ENCODE measurements at places on chromosomes 7 and 10. TPM values are rescaled to one million over a fixed set of nuclear protein-coding genes. Genes with fewer than 3 reads are reported as not detected.

Gene AGR2
- total RNA-seq = 11.9 TPM

Gene DNAJB6
- total RNA-seq = 147 TPM

Gene MMP21
- not detected for total RNA-seq

Gene JCAD
- total RNA-seq = 7.3 TPM

Gene PNLIPRP1
- not detected for total RNA-seq

Gene ANKRD61
- not detected for total RNA-seq

Gene C10orf67
- 0.43 TPM for total RNA-seq

Gene ERCC6
- total RNA-seq = 5.6 TPM

Gene GPR26
- total RNA-seq = not detected

Gene LRGUK
- 0.06 TPM for total RNA-seq

GRCh38 chr10:112815269-112816032 is 134.6 kb upstream of the TCF7L2 start:
- peak; percentile 39 for DNase-seq

GRCh38 chr10:69558559-69558958 is 14.7 kb downstream of the NEUROG3 start:
- DNase-seq = no peak

DNA sequence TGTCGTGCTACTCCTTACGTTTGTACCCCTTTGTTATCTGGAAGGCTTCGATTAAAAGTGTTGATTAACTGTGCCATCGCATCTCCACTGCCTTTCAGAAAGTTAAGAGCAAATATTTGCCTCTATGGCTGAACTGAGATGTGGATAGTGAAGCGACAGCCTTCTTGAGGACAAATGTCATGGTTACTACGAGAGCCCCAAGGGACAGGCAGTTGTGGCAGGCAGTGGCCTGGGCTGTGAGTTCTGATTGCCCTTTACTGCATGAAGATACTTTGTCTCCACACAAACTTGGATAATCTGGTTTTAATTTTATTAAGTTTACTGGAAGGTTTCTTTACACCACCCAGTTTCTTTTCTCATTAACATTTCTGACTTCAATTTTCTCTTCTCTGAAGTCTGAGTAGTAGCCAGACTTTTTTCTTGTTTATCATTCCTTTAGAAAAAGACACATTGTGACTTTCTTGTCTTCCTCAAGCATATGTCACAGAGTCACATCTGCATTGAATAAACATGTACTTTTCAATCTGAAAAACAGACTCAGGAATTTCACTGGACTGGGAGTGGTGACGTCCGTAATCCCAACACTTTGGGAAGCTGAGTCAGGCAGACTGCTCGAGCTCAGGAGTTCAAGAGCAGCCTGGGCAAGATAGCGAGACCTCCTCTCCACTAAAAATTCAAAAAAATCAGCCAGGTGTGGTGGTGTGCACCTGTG is 1.5 kb downstream of the TAS2R41 start:
- no peak for DNase-seq

- no peak for DNase-seq
These were observed 582.6 kb downstream of the PARD3 start for GRCh38 chr10:34232481-34232880.

DNA sequence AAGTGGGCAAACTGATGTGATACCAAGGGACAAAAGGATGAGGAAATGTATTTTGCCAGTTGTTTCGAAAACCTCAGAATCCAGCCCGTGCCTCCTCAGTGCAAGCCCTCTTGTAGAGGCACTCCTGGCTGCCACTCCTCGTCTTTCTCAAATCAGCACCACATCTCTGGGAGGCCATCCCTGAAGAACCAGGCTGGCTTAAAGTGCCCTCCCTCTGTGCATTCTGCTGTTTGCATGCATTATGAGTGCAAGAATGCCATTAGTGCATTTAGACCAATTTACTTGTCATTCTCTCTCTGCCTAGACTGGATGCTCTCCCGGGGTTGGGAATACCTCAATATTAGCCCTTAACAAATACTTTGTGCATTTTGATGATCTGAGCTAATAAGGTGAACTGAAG is 19.9 kb upstream of the FAM180A start:
- DNase-seq = no peak

DNA sequence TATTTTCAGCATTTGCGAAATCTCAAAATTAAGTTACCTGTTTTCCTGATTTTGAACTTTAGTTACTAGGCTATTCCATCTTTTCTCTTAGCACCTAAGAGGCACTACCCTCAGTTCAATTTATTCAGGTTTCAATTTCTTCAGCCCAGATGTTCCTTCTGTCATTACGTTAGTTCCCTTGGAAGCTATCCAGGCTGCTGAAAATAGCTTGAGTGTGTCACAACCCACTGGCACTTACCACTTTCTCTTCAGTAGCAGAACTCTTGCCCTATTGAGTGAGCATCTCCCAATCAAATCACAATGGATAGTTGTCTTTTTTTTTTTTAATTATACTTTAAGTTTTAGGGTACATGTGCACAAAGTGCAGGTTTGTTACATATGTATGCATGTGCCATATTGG is 332.7 kb upstream of the LRGUK start:
- no peak for DNase-seq

GRCh38 chr7:13442226-13442625 is 547.2 kb downstream of the ETV1 start:
- DNase-seq = no peak

DNA sequence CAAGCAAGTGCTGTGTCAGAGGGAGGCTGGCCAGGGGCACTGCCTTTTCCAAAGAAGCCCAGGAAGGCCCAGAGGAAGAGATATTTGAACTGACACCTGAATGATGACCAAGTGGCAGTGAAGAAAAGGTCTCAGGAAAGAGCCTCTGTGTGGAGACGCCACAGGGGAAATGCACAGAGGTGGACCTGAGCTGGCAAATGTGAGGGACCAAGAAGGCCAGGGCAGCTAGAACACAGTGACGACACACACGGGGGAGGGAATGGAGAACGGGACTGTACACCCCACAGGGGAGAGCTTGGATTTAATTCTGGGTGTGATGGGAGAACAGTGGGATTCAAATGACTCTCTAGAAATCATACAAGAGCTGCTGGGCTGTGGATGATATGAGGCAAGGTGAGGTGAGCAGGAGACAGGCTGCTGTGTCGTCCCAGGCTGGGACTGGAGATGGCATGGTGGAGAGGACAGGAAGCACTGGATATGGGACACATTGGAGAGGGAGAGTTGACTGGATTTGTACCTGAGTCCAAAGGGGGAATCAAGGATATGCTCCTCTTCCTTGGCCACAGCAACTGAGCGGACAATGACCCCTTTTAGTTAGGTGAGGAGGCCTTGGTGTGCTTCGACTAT is 84.2 kb upstream of the DDC start:
- no peak for DNase-seq

DNA sequence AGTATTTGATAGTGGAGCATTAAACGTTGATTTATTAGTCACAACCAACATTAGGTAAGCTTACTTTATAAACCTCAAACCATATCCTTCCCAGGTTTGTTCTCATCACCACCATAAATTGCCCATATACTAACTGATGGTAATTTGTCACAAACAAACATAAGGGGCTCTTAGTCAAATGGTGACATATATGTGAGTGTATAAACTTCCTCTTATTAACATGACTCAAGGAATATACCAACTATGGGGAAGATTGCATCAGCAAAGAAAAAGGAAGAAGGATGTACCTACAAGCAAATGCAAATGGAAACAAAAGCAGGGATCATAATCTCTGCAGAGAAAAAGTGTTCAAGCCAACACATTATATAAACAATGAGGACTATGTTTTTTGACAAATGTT is 418.2 kb upstream of the AKR1E2 start:
- DNase-seq = no peak

DNA sequence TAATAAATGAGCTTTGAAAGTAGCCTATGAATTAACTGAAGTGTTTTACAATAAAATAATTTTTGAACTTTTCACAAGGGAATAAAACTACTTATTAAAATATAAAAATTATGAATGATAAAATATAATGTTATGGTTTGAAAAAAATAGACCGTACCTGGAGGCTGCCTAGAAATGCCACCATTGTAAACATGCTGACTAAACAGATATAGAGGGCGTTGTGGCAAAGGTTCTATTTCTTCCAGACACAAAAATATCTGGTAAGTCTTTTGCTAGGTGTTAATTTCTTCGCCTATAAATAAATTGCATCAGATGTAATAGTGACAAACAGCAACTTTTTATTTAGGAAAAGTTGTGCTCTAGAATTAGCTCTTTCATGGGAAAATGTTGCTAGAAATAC is 11.2 kb downstream of the PPP1R3A start:
- DNase-seq = no peak

DNA sequence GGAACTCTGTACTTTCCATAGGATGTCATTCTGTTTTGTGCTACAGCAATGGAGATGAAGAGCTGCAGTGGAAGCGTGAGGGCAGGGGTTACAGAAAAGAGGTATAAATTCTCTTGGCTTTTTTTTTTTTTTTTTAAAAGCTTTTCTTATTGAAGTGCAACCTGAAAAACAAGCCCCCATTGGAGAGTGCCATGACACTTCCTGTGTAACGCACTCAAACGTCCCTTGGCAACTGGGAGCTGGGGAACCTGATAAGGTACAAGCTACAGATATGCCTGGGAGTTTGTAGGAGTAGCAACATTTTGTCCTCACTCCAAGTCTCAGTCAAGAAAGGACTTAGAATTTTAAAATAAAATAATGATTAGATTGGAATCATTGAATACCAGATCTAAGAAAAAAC is 512.1 kb downstream of the RPS24 start:
- DNase-seq = no peak

- DNase-seq = peak; percentile 10
These were observed 41.8 kb downstream of the STK32C start for GRCh38 chr10:132265890-132266496.

DNA sequence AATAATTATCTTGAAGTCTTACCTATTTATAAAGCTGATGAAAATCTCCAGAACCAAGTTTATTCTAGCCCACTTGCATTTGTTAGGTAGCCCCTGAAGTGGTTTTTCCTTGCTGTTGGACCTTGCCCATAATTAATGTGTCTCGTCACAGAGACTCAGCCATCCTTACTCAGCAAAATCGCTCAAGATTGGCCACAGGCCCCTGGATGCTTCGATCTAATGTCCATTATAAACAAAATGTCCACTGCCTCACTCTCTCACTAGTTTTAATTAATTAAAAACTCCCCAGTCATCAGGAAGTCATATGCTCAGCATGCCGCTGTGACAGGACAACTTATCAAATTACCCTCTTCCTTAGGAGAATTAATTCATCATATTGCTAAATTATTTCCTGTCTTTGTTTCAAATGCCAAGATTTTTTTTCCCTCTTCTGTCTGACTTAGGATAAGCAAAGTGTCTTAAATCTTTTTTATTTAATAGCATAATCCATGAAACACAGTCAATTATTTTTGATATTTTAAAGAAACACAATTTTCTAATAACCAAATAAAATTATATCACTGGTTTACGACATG is 126.8 kb upstream of the PCLO start:
- DNase-seq = no peak

DNA sequence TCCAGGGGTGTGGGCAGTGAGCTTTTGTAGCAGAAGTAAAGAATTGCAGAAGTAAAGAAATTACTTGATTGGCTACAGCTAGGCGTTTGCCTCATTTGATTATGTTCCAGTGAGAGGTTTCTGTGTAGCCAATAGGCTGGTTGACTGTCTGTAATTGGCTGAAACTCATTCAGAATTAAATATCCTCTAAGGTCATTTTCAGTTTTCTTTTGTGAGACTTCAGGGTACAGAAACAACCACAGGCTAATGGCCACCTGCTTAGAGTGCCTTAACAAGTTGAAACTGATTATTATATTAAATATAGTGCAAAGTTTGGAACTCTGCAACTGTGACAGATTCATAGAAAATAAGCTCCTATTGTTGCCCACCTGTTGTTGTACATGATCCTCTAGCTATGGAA is 10.6 kb downstream of the SEC61A2 start:
- no peak for DNase-seq

- no peak for DNase-seq
These were observed 107.7 kb upstream of the KLF6 start for GRCh38 chr10:3892440-3893425.

GRCh38 chr10:48187713-48188485 is 86.6 kb downstream of the FRMPD2 start:
- peak; percentile 88 for DNase-seq

DNA sequence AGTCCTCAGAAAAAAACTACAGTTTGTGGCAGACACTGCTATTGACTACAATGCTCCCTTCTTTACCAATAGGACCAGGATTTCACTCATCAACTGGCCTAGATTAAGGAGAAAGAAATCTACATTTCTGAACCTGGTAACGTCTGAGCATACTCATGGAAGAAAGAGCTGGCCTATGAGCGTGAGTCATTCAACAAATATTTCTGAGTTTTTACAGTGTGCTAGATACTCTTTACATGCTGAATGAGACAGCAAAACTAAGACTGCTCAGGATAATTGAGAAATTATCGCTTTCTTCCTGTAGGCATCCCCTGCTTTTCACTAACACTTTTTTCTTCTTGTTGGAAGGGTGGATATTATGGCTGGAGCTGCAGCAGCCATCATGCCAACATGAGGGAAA is 609.7 kb downstream of the TNS3 start:
- DNase-seq = peak; percentile 67

DNA sequence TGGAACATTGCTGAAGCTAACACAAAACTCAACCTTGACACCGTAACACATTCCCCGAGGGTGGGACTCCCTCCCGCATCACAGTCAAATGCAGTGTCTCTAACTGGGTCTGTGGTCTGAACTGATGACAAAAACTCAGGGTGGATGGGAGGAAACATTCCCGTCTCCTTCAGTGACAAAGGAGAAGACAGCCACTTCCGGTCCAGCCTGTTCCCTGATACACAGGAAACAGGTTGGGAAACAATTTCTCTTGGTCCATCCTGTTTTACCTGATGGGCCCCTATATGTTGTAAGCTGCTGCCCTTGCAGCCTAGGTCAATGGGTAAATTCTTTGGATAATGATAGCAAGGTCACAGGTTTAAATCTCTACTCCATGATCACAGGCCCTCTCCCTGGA is 20.4 kb downstream of the SLC13A4 start:
- DNase-seq = no peak

DNA sequence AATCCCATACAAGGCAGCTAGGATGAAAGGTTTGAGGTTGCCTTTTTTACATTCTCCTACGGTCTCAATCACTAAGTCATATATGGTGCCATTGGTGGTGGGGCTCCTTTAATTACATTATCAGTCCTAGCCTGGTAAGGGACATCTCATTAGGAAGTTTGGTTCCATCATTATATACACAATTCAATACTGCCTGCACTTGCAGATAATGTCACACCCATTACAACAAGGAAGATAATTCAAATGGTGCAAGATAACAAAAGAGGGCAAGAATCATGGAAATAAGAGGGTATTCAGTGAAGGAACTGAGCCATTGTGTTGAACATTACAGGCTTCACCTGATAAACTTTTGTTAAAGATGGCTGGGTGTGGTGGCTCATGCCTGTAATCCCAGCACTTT is 1.7 kb upstream of the TMEM248 start:
- DNase-seq = no peak

GRCh38 chr7:112399501-112399900 is 50.8 kb upstream of the IFRD1 start:
- no peak for DNase-seq

- DNase-seq = no peak
These were observed 37.3 kb downstream of the SHH start for GRCh38 chr7:155774947-155775346.

DNA sequence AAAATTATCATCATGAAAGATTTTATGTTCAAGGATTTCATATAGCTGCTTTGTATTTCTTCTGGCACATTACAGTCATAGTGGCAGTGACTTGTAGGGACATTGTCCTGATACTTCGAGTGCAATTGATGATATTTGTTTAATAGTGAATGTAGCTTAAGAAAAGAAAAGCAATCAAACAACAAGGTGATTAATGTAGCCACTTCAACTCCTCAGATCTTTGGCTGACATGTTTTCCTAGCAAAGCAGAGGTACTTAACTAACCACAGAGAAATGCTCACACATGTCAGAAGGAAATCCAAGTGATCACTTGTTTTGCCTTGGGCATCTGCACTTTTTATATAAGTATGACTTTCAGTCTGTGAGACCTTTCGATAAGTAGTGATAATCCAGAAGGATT is 470.3 kb downstream of the AUTS2 start:
- DNase-seq = no peak

All from epithelial cell of proximal tubule (primary cell).